ENCODE measurements at places on chromosomes 7 and 10. TPM values are rescaled to one million over a fixed set of nuclear protein-coding genes. Genes with fewer than 3 reads are reported as not detected.

DNA sequence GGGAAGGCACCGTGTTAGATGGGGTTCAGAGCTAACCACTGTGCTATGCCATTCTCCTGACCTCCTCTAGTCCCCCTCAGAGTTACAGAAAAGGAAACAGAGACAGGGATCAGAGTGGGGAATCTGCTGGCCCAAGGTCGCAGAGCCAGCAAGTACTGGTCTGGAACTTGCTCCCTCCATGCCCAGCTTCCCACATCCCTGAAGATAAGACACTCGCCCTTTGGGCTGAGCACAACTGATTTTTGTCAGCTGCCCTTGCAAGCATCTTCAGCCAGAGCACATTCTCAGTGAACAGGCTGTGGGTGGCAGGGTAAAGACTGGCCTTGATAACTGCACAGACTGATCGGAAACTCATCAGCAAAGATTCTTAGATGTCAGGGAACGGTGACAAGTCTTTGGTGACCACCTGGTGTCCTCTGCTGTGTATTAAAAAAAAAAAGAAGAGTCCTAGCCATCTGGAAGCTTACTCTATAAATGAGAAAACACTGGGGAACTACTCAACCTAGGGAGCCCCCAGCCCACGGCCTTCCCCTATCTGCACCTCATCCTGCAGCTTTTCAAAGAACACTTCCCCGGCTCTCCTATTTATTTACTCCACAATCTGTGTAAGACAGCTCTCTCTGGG is 1.3 kb upstream of the SORBS1 start:
- DNase-seq: no peak

DNA sequence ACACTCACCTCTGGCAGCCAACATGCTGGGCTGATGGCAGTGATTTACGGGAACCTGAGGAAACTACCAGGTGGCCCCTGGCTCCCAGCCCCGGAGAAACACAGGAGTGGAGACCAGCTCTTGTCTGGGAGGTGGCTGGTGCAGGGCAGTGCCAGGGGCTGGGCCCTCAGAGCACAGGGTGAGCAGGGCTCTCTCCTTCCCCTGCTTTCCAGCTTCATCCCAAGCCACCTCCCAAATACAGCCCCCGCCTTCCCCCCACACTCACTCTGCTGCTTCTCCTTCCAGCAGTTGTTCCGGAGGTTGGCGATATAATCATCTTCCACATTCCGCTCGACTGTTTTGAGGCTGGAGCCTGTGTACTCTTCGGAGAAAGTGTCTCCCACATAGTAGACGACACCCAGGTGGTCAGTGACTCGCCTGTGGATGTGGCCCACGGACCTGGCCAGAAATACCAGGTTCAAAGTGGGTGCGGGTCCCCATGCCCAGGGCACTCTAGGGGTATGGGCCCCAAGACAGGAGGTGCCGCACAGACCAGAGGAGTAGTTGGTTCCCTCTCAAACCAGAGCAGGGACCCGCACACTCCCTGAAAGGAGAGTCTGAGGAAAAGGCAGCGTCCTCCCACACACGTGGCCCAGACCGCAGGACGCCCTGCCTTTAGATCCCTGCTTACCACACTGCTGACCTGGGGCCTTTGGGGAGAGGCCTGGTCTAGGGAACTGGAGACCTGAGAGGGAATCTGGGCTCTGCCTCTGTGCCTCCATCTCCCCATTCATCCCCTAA is 18.3 kb downstream of the DNAJB12 start:
- peak; percentile 63 for DNase-seq

DNA sequence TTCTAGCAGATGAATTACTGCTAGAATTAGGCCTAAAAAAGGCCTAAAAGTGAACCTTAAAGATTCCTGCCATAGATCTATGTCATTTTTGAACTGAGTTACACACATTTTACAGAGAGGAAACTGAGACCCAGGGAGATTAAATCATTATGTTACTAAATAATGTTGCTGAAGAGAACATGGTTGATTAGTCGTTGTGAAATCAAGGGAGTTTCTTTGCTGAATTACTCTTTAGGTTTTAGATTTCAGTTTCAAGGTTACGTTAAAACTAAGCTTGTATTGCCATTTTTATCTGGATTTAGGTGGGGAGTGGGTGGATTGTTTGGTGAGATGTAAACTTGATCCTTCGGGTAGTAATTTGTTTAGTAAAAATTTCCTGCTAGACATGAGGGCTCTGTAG is 21.3 kb downstream of the CDK14 start:
- DNase-seq: no peak

Gene SLIT1
- 0.25 TPM for total RNA-seq

Gene ZNF804B
- 0.25 TPM for total RNA-seq

DNA sequence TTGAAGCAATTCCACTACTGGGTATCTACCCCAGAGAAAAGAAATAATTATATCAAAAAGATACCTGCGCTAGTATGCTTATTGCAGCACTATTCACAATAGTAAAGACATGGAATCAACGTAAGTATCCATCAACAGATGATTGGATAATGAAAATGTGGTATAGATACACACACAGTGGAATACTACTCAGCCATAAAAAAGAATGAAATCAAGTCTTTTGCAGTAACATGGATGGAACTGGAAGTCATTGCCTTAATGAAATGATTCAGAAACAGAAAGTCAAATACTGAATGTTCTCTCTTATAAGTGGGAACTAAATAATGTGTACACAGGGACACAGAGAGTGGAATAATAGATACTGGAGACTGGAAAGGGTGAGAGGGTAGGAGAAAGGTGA is 7.4 kb upstream of the SLC35B4 start:
- no peak for DNase-seq

DNA sequence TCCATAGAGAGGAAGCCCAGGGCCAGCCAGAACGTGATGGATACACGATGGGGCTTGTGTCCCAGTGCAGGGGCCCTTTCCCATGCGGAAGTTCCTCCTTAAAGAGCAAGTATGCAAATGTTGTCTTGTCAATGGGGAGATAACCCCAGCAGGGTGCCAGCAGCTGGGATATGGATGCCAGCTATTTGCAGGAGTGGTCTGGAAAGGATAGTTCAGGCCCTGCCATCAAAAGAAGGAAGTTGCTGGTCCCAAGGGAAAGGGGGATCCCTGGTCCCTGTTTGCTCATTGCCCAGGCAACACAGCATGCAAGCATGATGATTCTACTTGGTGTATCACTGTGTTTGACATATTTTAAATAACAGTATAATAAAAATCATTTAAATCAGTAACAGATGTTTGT is 73.1 kb upstream of the HECW1 start:
- no peak for DNase-seq

DNA sequence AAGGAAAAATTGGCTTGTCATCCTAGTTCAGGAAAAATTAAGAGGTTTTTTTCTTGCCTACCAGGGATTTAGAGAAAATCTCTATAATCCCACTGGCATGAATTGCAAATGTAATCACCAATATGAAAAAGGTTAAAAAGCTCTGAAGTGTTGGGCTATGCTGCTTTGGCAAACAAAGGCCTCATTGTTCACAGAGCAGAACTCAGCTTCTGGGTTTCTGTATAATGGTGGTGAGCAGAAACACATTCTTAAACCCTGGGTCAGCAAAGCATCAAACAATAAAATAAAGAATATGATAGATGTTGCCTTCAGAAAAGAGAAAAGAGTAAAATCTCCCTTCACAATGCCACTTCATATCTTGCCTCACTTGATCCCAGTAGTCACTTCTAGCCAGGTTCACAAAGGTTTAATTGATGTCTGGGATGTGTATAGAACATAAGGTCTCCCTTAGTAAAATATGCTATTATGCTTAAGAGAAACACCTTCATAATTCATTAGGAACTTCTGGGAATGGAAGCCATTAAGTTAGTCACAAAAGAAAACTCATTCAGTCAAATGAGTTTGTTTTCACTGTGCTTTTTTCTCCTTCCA is 1255.5 kb upstream of the PHF14 start:
- DNase-seq: no peak

Gene PDZD8
- total RNA-seq: 39.9 TPM

DNA sequence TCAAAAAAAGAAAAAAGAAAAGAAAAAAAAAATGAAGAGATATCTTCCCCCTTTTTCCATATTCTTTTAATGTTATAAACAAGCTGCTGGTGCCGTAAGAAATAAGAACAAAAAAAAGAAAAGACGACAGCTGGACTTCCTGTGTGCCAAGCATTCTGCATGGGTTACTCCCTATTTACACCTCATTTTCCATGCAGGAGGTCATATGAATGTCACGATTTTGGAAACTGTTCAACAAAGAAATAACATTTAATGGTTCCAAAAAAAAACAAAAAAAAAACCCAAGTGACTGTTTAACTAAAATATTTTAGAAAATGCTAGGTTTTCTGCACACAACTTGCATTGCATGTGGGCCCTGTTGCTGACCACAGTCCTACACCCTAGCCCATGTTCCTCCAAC is 159.3 kb downstream of the TNS3 start:
- DNase-seq: no peak

GRCh38 chr7:148918058-148918596 is 34.0 kb upstream of the EZH2 start:
- DNase-seq: no peak

GRCh38 chr7:12674861-12675260 is 12.6 kb upstream of the ARL4A start:
- DNase-seq: no peak

Gene CDK5
- 5.1 TPM for total RNA-seq

DNA sequence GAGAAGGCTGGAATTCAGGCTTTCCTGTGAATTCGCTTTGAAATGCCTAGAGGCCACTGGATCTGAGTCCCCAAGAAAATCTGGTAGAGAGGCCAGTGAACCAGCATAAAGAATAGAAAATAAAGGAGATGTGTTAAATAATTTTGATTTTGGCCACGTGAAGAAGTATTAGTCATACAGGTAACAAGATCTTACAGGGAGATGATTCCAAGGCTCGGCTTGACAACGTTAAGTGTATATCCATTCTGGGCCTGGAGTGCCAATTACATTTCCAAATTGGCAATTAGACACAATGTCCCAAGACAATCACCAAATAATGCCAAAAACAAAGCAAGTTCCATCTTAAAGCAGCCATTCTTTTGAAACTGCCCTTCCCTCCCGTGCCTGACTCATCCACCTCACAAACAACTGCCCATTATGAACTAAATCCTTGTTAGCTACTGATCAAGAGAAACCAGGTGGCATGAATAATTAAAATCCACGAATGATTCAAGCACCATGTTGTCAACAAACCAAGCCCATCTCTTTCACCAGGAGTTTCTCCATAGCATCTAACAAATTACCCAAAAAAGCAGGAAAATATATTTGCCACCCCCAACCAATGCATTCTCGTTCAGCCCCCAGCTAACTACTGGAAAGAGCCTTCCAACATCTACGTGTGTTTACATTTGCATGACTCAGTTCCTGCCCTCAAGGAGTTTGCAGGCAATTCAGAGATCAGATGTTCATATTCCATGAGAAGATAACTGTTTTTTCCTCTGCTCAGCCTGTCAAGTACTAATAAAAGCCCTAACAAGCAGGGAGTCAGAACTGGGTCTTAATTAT is 8.5 kb downstream of the KCNMA1 start:
- DNase-seq: no peak

- DNase-seq: no peak
These were observed 3.0 kb upstream of the AQP1 start for GRCh38 chr7:30908681-30909080.

- no peak for DNase-seq
These were observed 279.9 kb downstream of the NEBL start for GRCh38 chr10:20616918-20617810.

Data from ovary (tissue), 10 donors.